ENCODE measurements at places on chromosomes 5 and 9.

GRCh38 chr5:143064218-143064641 lies 294.1 kb downstream of the ARHGAP26 start:
- DNase-seq: no peak

GRCh38 chr9:12775679-12776512 lies 1.1 kb downstream of the LURAP1L start:
- DNase-seq: peak; percentile 67

- no peak for DNase-seq
Measured at GRCh38 chr5:96128204-96128864, 166.7 kb upstream of the ELL2 start.

DNA sequence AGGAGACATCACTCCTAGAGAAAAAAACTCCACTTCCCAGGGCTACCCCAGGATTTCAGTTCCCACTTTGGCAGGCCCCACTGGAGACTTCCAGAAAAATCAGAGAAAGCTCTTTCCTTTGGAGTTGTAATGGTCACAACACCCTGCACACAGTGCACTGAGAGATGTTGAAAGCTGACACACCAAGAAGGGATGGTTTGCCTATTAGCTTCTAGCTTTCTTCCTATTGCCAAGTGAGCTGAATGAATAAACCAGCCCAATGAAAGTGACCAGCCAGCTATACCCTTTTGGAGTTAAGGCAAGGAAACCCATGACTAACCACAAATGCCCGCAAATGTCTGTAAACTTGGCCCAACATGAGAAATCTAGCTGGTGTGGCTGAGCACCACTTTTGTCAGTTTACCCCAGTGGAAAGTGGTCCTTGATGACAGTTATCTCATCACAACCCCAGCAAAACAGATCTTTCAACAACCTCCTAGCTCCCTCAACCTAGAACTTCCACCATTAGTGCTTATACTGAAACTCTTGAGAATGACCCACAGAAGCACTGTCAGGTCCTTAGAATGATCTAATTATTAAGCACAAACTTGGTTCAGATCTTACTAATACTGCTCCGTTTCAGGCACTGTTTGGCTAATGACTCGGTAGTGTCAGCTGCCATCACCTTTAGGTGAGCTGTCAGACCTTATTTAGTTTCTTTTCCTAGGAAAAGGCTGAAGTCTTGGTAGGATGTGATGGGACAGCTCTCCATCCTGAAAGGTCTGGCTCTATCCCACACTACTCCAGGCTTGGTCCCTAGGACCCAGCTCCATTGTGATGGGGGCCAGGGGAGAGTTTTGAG lies 11.2 kb downstream of the IRF1 start:
- DNase-seq: peak; percentile 26
